Activated CD4-positive, alpha-beta T cell treated with anti-CD3 and anti-CD28 coated beads for 48 hours (primary cell): ENCODE measurements at places on chromosomes 12 and 14.

DNA sequence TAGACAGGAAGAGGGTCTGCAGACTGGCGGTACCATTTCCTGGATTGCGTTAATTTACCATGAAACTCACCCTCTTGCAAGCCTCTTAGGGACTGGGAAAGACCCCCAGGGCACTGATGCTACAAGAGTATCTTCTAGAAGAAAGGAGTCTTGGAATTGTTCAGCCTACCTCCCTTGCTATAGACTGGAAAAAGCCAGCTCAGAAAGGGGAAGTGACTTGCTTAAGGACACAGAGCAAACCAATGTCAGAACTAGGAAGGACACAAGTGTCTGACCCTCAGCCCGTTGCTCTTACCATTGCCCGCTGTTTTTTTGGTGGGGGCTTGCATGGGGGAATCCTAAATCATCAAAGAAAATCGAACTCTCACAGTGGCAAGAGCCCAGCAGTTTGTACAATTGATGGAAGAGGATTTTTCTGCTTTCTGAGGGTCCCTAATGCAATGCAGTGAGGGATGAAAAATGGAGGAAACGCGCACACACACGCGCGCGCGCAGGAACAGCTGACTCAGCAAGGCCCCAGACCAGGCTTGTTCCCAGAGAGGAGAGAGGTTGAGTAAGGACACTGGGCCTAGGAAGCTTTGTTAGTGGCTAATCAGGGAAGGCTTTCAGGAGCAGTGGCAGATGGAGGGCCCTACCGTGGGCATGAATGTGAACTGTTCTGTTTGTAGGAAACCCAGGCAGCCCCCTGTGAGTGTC lies 50.9 kb downstream of the RIN3 start:
- DNase-seq = no peak

GRCh38 chr12:3292677-3293412 lies 198.2 kb upstream of the PRMT8 start:
- DNase-seq = no peak

DNA sequence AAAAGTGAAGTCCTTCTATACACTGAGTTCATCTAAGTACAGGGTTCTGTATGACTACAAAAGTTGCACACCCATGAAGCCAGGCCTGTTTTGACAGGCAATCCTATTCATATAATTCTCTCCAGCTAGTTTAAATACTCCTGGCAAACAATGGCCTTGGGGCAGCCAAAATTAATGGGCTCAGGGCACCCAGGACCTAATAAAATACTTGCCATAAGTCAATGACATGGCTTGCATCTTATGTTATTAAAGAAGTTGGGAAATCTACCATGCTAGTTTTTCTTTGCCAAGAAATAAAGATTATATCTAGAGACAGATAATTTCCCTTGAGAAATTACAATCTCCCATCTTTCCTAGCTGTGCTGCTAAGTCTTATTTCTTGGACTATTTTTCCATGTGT lies 11.1 kb upstream of the TMTC1 start:
- no peak for DNase-seq

- no peak for DNase-seq
Measured at GRCh38 chr12:103635419-103635818, 48.3 kb downstream of the STAB2 start.

DNA sequence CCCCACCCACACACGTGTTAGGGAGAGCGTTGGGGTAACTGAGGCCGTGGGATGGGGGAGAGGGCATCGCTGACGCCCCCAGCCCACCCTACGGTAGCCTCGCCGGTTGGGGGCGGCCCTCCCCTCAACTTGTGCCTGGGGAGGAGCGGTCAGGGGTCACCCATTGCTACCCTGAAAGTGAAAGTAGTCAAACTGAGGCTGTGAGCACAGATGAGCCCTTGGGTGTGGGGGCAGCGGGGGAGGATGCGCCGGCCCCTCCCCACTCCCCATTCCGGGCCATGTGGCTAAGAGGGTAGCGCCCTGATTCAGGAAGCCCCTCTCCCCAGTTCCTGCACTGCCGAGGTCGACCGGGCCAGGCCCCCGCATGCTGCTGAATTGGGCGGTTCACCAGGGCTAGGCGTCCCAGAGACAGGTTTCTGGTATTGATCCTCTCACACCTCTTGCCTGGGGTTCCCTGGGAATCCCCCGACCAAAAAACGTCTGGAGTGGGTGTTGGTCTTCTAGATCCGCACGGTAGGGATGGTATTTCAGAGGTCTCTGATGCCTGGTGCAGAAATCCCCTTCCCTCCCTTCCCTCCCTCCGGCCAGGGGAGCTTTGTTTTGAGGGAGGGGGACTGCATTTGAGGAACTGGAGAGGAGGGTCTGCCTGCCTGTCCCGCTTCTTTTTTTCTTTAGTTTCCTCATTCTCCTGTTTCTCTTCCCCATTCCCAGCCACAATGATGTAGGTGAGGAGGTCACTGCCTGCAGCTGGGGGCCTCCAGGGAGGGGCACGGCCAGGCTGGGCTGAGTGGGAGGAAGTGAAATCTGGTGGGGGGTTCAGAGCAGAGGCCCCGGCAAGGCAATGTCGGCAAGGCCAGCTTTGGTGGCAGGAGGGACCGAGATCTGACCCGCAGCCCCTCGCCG lies 1.0 kb downstream of the SH2B3 start:
- DNase-seq = peak; percentile 66

DNA sequence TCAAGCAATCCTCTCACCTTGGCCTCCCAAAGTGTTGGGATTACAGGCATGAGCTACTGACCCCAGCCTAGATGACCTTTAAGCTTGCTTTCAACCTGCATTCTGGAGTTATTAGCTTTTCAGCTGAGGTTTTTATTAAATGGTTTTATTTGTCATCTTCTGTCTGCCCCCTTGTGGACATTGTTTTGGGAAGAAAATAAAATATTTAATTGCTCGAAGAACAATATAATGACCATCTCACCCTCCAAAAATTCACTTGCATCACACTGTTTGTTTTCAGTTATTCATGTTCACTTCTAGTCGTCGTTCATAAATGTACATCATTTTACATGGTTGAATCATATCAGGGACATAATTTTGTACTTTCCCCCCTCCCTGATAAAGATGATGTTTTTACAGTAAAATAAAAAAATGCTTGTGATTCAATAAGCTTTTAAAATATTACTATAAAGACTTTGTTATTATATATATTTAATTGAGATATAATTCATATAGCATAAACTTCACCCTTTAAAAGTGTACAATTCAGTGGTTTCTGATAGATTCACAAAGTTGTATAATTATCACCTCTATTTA lies 10.1 kb upstream of the SPATS2 start:
- DNase-seq = no peak
